Fibroblast of the aortic adventitia (primary cell): ENCODE measurements at places on chromosomes 6 and 20.

- no peak for DNase-seq
Observed at GRCh38 chr6:40903456-40903855, 135.6 kb downstream of the UNC5CL start.

DNA sequence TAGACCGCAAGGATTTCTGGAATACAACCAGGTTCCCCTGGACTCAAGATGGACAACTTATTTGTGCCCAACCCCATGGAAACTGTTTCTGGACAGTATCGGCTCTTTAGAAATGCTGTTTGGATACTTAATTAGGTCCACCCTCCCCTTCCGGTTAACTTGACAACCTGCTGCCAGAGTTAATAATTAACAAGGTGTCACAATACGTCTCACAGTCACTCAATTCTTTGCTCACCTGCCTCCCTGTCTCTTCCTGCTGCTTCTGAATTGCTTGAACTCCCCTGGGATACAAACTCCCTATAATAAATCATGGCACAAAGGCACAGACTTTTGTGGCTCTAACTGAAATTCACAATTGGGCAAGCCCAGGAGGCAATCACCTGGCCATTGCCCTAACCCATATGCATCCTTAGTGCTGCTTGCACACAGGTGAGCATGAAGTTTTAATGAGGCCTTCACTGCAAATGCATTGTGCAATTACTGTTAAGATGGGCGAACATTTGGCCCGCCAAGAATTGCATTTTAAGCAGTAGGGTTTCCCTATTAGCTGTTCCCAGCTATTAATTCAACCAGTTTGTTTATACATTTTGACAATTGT is 504.4 kb upstream of the NOX3 start:
- no peak for DNase-seq

GRCh38 chr6:126890055-126890454 is 228.4 kb upstream of the RSPO3 start:
- DNase-seq, result no peak

GRCh38 chr20:3786126-3786484 is 435 bp downstream of the CENPB start:
- DNase-seq, result peak; percentile 58
